Activated gamma-delta T cell (primary cell): ENCODE measurements at places on chromosomes 12 and 14.

DNA sequence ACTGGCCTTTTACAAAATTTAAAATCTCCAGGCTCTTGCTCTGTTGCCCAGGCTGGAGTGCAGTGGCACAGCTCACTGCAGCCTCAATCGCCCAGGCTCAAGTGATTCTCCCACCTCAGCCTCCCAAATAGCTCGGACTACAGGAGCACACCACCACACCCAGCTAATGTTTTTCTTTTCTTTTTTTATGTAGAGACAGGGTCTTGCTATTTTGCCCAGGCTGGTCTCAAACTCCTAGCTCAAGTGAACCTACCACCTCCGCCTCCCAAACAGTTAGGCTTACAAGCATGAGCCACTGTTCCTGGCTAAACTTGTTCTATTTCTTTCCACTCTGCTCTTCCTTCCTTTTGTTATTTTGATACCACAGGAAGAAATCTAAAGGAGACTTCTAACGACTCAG is 15.2 kb downstream of the SYNJ2BP start:
- DNase-seq, result no peak

DNA sequence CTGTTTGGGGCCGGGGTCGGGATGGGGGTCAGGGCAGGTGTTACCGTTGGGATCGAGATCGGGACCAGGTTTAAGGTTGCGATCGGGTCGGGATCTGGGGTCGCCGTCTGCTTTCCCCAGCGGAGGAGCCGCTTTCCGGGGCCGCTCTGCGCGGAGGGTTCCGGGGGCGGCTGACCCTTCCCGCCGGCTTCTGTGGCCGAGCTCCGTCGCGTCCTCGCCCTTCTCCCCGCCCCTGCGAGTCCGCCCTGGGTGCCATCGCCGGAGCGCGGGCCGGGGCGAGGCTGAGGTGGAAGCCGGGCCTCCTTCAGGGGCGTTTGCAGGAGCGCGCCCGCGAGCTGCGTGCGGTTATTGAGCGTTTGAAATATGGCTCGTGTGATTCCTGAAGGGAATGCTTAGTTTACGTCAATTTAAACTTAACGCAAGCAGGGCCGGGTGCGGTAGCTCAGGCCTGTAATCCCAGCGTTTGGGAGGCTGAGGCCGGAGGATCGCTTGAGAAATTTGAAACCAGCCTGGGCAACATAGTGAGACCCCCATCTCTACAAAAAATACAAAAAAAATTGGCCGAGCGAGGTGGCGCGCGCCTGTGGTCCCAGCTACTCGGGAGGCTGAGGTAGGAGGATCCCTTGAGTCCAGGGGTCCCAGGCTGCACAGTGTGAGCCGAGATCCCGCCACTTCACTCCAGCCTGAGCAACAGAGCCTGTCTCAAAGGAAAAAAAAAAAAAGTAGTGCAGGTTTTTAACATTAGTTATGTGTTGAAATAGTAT is 620 bp downstream of the PGAM5 start:
- no peak for DNase-seq

- no peak for DNase-seq
Measured at GRCh38 chr12:14256121-14256520, 109.4 kb upstream of the ATF7IP start.

DNA sequence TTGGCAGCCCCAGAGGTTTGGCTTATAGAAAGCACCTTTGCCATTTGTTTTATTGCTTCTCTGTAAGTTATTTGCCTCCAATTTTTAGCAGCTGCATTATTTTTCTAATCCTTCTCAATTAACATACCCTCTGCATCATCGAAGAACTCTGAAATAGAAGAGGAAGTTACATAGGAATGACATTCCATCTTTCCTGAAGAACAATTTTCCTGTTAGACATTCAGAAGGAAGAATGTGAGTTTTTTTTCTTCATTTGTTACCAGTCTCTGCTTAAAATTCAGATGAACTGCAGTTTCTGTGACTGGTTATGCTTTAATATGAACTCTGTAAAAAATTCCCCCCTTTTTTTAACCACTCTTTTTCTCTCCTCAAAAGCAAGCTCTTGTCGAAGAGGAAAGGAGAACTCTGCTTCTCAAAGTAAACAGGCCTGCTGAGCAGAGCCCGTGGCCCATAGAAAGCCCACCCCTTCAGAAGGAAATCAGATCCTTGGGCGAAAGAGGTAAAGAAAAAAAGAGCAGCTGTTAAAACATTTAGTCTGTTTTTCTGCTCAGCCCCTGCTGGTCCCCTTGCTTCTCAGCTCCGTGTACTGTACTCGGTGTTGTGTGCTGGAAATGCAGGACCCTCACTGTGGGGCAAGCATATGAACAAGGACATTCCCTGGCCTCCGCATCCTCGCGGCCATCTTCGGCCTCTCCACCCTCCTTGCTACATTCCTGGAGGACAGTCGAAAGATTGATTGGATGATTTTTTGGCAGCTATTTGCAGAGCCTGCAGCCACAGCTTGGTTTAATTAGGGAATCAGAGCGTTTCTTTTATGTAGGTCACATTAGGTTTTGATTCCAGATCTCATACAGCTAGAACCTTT is 164.4 kb upstream of the LRIG3 start:
- no peak for DNase-seq

DNA sequence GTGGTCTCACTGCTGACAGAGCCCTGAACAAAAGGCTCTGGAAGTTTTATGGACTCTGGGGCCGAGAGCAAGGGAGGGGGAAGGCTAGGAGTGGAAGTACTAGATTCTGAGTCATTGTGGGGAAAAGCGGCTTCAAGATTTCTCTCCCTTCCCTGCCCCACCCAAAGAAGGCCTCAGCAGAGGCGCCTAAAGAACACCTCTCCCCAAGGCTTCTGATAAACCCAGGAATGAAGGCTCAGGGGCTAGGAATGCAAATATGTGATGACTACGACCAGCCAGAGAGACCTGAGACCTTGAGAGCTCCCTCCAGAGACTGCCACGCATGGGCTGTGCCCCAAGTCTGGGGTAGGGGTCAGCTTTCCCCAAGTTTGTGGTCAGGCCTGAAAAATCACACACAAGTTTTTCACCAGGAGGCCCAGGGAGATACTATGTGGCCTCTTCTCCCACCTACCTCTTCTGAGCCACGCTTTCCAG is 130.7 kb upstream of the HIF1A start:
- DNase-seq, result no peak

DNA sequence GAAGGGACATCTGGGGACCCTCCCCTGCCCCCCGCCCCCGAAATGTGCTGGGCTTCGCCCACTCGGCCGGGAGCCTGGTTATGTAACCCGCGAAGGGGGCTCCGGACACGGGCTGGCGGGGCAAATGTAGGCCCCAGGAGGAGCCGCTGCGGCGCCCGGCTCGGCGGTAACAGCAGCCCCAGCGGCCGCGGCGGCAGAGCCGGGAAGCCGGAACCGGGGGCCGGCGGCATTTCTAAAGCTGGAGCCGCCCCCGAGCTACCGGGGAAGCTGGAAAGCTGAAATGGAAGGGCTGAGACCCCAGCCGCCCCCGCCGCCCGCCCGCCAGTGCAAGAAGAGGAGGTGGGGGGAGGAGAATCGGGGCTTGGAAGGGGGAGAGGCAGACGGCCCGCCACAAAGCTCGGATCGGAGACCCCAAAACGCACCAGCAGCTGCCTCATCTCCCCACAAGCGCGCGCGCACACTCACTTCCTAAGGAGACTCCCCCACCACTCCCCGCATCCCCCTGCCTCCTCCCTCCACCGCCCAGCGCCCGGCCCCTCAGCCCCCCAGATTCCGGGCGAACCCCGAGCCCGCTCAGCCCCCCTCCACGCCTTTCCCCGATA is 1.5 kb downstream of the KDM2B start:
- DNase-seq, result peak; percentile 32

DNA sequence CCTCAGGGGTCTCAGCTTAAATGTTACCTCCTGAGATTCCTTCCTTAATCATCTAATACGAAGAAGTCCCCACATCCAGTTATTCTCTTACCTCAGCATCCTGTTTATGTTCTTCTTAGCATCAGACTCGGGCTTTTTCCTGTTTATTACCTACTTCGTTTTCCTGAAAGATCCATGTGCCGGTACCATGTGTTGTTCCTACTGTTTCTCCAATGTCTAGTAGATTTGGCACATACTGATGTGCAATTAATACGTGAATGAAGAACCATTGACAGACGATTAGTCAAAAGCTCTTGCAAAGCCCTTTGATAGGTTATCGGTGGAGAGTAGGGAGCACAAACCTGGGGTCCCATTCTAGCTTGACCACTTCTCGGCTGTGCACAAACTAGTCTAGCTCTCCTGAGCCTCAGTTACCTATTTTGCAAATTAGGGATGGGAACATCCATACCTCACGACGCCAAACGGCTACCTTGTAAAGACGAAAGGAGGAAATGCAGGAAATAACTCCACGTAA is 735 bp upstream of the MAPKAPK5 start:
- DNase-seq, result no peak

GRCh38 chr12:54489857-54490256 is 7.7 kb upstream of the NCKAP1L start:
- DNase-seq, result no peak

DNA sequence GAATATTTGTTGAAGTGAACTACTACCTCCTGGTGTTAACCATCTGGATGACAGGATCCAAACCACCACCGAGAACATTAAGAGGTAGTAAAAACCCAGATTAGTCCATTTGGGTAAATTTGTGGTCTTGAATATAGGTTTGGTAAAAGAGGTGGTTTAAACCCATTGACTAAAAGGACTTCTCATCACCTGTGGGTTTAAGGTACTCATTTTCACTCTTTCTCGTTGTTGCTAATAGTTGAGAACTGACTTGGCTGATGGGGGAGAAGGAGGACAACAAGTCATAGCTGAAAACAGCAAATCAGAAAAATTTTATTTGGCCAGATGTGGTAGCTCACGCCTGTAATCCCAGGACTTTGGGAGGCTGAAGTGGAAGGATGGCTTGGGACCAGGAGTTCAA is 59.2 kb downstream of the ACADS start:
- DNase-seq, result no peak

GRCh38 chr12:14993117-14993516 is 20.3 kb downstream of the PDE6H start:
- DNase-seq, result no peak

GRCh38 chr12:77166696-77167095 is 101.3 kb upstream of the E2F7 start:
- DNase-seq, result no peak

DNA sequence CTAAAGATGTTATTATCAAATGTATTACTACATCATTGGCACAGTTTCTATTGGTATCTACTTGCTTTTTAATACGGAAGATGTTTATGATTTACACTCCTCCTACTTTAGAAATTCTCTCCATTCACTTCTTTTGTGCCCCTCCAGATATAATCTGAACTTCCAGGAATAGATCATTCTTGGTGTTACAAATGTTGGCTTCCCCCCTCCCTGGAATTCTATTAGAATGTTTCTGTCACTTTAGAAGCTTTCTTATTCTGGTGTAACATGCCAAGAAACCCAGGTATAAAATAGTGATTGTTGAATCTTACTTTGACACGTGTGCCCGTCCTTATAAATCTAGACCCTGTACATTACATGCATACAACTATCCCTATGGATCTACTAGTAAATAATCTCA is 1.2 kb upstream of the WDR20 start:
- DNase-seq, result no peak

GRCh38 chr14:32565256-32565655 is 236.2 kb downstream of the AKAP6 start:
- DNase-seq, result no peak

DNA sequence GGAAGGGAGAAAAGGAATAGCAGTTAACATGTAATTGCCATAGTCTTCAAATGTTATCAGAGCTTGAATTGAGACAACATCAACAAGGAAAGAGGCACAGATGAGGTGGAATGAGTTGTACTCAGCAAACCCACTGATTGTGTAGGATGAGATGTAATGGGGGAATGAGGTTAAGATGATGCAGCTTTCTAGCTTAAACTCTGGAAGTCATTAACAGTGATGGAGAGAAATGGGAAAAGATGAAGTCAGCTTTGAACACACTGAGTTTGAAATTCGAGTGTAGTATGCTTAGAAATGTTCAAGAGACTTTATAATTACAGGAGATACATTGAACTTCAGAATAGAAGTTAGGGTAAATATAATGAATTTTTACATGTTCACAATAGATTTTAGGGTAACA is 106.9 kb downstream of the PRKD1 start:
- no peak for DNase-seq

DNA sequence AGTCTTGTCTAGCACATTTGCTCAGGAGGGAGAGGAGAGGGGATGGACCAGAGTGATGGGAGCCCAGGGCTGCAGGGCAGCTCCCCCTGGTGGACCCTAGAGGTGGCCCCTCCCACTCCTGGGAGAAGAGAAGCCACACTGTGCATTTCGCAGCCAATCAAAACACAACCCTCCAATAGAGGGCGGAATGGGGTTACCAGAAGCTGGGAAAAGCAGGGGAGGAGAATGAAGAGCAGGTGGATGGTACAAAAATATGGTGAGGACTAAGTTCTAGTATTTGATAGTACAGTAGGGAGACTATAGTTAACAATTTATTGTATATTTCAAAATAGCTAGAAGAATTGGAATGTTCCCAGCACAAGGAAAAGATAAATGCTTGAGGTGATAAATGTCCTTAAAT is 23.6 kb downstream of the VASH1 start:
- no peak for DNase-seq

DNA sequence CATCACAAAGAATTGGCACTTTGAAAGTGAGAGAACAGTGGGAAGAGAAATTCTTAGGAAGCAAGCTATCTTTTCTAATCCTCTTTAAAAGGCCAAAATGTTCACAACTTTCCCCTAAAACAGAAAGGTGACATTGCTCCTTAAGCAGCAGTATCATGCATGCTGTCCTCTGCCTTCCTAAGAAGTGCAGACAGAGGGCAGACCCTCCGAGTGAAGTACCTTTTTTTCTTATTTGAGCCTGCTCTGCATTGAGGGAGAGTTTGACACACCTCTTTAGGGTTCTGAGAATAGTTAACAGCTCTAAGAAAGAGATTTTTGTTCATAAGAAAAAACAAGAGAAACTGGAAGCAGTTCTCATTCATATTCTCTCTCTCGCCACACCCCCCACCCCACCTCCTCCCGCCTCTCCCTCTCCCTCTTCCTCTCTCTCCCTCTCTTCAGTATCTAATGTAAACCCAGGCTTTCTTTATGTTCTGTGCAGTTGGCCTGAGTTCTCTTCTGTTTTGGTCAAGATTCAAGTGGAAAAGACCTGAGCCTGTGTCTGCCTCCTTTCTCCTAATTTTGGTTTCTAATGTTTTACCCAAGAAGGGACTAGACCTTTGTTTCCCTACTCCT is 709.1 kb downstream of the DIO2 start:
- DNase-seq, result no peak

DNA sequence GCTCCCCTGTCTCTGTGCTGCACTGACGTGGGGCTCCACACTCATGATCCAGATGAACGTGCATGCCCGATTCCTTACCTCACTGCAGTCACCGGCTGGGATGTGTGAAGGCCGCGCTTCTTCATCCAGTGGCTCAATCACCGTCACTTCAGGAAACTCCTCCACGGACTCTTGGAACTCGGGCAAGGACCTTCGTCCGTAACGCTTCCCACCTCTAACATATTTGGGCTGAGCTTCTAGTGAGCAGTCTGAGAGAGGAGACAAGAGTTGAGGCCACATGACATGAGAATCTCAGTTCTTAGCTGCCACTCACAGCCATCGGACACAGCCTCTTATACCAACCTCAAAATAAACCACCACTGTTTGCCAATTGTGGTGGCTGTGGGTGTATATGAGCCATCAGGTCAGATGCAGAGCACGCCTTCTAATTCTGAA is 38.3 kb downstream of the NIN start:
- DNase-seq, result no peak

GRCh38 chr12:38954238-38954873 is 49.0 kb upstream of the CPNE8 start:
- DNase-seq, result no peak

GRCh38 chr14:68879841-68880575 is 87.1 kb upstream of the ZFP36L1 start:
- no peak for DNase-seq
